GM23248 (cell line): ENCODE measurements at places on chromosomes 7 and 10. TPM values are rescaled to one million over a fixed set of nuclear protein-coding genes. Genes with fewer than 3 reads are reported as not detected.

DNA sequence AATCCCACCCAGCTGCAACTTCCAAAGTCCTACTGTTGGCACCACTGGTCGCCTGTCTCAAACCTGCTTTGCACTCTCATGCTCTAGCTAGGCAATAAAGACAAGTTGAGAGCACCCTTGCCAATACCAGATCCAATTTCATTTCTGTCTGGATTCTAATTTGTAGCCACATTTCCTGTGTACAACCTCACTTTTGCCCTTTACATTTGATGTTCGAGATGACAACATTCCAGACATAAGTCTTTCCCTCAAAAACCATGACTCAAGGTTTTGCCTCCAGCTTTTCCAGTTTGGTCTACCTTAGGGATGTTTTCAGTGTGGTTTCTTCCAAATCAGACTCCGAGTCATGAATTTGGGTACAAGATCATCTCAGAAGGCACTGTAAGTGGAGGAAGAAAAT is 309.0 kb downstream of the GPAM start:
- H3K4me1 ChIP-seq, result no peaks in the 10 kb centered on the region
- H3K27me3 ChIP-seq, result peaks cover 26% of the 10 kb centered on the region

DNA sequence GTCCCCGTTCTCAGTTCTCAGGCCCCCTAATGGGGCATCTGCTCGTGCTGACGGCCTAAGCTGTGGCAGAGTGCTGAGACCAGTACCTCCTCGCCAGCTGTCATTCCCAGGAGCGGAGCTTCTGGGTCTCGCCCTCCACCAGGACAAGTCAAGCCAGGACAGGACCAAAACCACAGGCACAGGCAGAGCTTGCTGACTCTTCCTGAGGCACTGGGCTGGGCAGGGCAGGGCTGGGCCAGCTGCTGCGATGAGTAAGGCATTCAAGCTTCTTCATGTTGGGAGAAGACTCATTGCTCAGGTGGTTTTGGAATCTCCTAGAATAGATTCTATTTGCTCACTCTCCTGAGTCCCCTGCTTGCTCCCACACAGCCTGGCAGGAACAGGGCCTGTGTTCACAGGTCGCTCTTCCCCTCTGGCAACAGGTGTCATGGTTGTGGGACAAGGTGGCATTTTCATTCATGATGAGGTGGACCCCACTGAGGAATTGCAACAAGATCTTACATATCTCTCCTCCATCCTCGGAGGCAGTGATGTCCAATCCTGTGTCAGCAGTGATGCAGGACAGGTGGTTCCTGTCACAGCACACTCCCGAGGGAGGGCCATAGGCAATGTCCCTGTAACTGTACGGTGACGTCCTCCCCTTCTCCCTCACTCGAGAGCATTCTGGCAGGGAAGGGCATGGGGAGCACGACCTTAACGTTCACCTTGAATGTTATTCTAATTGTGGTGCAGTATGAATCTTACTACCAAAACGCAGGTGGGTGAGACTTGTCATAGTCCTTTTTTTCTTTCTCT is 17.0 kb upstream of the SH3PXD2A start:
- no peaks in the 10 kb centered on the region for H3K36me3 ChIP-seq
- H3K4me3 ChIP-seq, result no peak overlapping the region
- no peaks in the 10 kb centered on the region for H3K27me3 ChIP-seq
- no peak overlapping the region for H3K27ac ChIP-seq
- peak; percentile 81 for DNase-seq

DNA sequence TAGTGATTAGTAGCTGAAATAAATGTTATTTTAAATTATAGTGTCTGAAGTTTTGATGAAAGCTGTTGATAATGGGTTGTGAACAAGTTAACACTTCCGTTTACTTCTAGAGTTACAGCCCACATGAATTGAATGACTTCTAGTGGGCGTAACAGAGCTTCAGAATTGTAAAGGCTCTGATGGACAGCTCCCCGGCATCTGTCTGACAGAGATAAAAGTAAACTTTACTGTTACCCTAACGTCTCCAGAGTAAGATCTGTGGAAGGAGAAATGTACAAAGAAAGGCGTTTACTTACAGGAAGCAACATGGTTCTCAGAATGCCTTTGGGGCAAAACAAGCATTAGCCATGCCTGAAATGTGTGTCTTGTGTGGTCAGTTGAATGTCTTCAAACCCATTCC is 124.4 kb downstream of the ADARB2 start:
- no peaks in the 10 kb centered on the region for H3K4me1 ChIP-seq
- no peak for DNase-seq
- no peak overlapping the region for H3K27ac ChIP-seq
- H3K27me3 ChIP-seq, result no peaks in the 10 kb centered on the region

- no peak for DNase-seq
- H3K36me3 ChIP-seq, result no peaks in the 10 kb centered on the region
- no peaks in the 10 kb centered on the region for H3K27me3 ChIP-seq
- no peak overlapping the region for H3K4me3 ChIP-seq
These were observed 49.6 kb downstream of the GRID1 start for GRCh38 chr10:86316990-86317389.

DNA sequence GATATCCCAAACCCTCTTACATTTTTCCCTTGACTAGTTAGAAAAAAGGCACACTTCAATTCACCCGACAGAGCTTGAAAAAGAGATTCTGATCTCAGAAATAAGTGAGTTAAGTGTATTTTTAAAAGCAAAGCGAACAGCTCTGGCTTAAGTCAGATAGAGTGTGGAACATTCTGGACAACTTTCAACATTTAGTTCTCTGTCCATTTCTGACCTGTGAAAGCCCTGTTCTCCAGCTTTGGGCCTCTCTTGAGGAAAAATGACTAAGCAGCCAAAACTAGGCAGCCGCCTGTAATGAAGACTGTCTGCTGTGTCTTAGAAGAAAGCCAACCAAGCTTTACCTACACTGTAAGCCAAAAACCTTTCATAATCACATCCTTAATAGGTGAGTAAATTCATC is 50.5 kb downstream of the CDK6 start:
- peaks cover 14% of the 10 kb centered on the region; the same call in 1 of the 2 replicates for H3K36me3 ChIP-seq
- H3K4me3 ChIP-seq, result peak overlapping the region; percentile 17; the same call in 1 of the 2 replicates
- H3K4me1 ChIP-seq, result peaks cover 34% of the 10 kb centered on the region
- DNase-seq, result peak; percentile 85
- H3K27ac ChIP-seq, result peak overlapping the region; percentile 36
- H3K27me3 ChIP-seq, result no peaks in the 10 kb centered on the region

GRCh38 chr7:37601321-37601720 is 82.2 kb upstream of the GPR141 start:
- no peaks in the 10 kb centered on the region for H3K4me1 ChIP-seq
- no peaks in the 10 kb centered on the region for H3K36me3 ChIP-seq
- H3K27ac ChIP-seq, result no peak overlapping the region
- no peaks in the 10 kb centered on the region for H3K27me3 ChIP-seq
- no peak for DNase-seq

GRCh38 chr7:4769761-4770160 is 5.7 kb upstream of the AP5Z1 start:
- H3K27ac ChIP-seq, result no peak overlapping the region
- DNase-seq, result no peak
- H3K36me3 ChIP-seq, result peaks cover 6% of the 10 kb centered on the region; the same call in 1 of the 2 replicates
- no peaks in the 10 kb centered on the region for H3K27me3 ChIP-seq
- H3K4me1 ChIP-seq, result 0 out of 2 replicates have a peak, but pooled peaks cover 4% of the 10 kb centered on the region

GRCh38 chr7:2181077-2181854 is 51.5 kb downstream of the MAD1L1 start:
- no peaks in the 10 kb centered on the region for H3K27me3 ChIP-seq
- peak; percentile 28 for DNase-seq
- H3K27ac ChIP-seq, result no peak overlapping the region
- H3K36me3 ChIP-seq, result no peaks in the 10 kb centered on the region

DNA sequence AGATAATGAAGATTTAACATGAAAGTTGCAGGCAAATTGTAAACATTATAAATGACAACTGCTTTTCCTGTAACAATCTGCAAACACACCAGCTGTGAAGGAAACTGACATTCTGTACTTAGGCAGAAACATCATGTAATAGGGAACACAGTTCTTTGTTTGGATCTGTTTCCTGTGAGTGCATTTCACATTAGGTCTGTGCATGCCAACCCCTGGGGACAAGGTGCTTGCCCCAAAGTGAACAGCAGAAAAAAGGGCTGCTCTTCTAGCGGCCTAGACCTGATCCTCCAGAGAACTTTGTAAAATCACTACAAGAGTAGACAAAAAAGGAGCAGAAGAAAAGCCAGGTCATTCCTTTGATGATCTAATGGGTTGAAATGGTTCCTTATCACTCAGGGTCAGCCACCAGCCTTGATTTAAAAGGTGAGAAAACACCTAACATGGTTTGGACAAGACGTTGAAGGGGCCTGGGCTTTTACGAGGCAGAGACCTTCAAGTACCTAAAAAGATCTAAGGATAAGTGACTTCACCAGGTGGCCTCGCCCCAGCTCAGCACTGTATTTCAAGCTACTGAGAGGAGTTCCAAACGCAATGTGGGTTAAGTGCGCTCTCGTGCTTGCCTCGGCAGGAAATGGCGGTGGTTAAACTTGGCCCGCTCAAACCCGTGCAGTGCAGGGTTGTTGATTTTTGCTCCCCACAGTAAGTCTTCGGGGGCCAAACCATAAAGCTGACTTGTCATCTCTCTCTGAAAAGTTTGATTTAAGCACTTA is 249.7 kb downstream of the CREB5 start:
- DNase-seq, result no peak
- H3K4me3 ChIP-seq, result no peak overlapping the region
- peaks cover 6% of the 10 kb centered on the region; the same call in 1 of the 2 replicates for H3K4me1 ChIP-seq

GRCh38 chr7:78510580-78511188 is 712.1 kb downstream of the PHTF2 start:
- no peak overlapping the region for H3K4me3 ChIP-seq
- no peaks in the 10 kb centered on the region for H3K4me1 ChIP-seq
- no peaks in the 10 kb centered on the region for H3K27me3 ChIP-seq
- DNase-seq, result peak; percentile 80
- H3K36me3 ChIP-seq, result no peaks in the 10 kb centered on the region
- H3K27ac ChIP-seq, result no peak overlapping the region

GRCh38 chr7:85052056-85052737 is 134.7 kb downstream of the SEMA3D start:
- DNase-seq, result no peak
- no peaks in the 10 kb centered on the region for H3K27me3 ChIP-seq
- H3K4me1 ChIP-seq, result no peaks in the 10 kb centered on the region
- no peak overlapping the region for H3K4me3 ChIP-seq

GRCh38 chr7:50446542-50446960 is 3.6 kb downstream of the FIGNL1 start:
- peaks cover 14% of the 10 kb centered on the region for H3K4me1 ChIP-seq
- 0 out of 2 replicates have a peak, but pooled peaks cover 3% of the 10 kb centered on the region for H3K36me3 ChIP-seq
- peak overlapping the region; percentile 18; the same call in 1 of the 2 replicates for H3K27ac ChIP-seq
- DNase-seq, result peak; percentile 82
- H3K27me3 ChIP-seq, result no peaks in the 10 kb centered on the region

DNA sequence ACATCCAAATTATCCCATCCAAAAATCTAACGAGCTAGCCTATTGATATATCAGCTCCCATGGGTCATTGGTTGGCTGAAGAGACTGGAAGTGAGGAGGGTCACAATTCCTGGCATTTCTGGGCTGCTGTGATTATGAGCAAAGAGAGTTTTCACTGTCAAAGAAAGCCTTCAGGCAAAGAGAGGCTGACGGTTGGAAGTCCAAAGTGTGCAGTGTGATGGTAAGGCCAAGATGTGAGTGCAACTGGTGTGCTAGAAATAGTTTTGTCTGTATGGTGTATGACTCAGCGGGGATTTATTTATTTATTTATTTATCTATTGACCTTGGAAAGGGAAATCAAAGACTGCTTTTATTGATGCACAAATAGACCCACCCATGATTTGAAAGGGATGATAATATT is 75.0 kb downstream of the AASS start:
- no peak for DNase-seq
- no peaks in the 10 kb centered on the region for H3K27me3 ChIP-seq
- no peak overlapping the region for H3K4me3 ChIP-seq
- no peaks in the 10 kb centered on the region for H3K4me1 ChIP-seq
- no peaks in the 10 kb centered on the region for H3K36me3 ChIP-seq

DNA sequence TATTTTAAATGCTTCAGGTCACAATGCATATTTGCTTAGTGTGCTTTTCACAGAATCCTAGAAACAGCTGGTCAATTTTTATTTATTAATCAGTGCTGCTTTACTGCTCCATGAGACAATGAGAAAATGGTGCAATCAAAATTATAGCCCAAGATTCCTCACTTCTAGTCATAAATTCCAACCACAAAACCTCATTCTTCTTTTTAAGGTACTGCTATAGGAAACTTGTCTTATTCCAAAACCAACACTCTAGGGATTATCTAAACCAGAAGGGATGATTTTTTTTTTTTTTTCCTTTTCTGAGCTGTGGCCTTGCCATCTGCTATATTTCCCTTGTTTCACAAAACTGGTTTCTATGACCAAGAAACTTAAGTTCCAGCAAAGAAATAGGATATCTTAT is 64.0 kb upstream of the SEMA3A start:
- no peak overlapping the region for H3K27ac ChIP-seq
- no peaks in the 10 kb centered on the region for H3K36me3 ChIP-seq
- peak; percentile 84 for DNase-seq
- no peak overlapping the region for H3K4me3 ChIP-seq

DNA sequence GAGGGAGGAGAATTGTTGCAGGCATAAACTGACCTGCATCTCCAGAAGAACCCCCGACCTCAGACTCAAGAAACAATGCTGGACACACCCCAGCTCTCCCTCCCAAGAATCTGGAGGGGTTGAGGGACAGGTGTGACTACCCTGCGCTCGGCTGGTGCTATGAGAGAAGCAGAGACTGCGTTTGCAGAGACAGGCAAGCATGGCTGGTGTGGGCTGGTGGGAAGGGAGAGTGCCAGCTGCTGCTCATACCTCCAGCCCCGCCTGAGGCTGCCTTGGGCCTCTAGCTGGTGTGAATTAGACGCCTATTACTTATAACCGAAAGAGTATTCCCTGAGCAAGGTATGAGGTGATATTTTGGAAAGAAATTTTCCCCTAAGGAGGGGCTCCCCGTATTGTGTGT is 48.3 kb upstream of the DDC start:
- no peaks in the 10 kb centered on the region for H3K27me3 ChIP-seq
- H3K4me1 ChIP-seq, result peaks cover 6% of the 10 kb centered on the region
- no peak for DNase-seq
- H3K4me3 ChIP-seq, result no peak overlapping the region
- H3K36me3 ChIP-seq, result peaks cover 32% of the 10 kb centered on the region; the same call in 1 of the 2 replicates

DNA sequence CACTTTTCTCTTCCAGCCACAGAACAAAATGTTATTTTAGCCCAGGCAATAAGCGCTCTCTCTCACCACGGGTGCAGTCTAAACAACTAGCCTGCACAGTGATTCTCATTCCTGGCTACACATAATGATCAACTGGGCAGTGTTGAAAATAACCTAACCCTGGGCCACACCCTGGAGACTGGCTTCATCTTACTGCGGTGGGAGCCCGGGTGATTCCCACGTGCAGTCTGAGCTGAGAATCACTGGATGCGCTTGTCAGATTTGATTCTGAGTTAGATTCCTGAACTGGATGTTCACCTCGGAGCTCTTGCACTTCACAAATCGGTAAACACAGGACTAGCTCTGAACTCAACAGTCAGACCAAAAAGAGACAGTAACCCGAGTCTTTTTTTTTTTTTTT is 14.9 kb downstream of the ZC3HAV1 start:
- peaks cover 4% of the 10 kb centered on the region; the same call in 1 of the 2 replicates for H3K36me3 ChIP-seq
- H3K4me1 ChIP-seq, result peaks cover 10% of the 10 kb centered on the region
- no peaks in the 10 kb centered on the region for H3K27me3 ChIP-seq
- H3K4me3 ChIP-seq, result no peak overlapping the region
- DNase-seq, result peak; percentile 21
- no peak overlapping the region for H3K27ac ChIP-seq

- peak; percentile 90 for DNase-seq
- peaks cover 19% of the 10 kb centered on the region for H3K4me1 ChIP-seq
- peak overlapping the region; percentile 94 for H3K4me3 ChIP-seq
- H3K36me3 ChIP-seq, result no peaks in the 10 kb centered on the region
These were observed 1.8 kb downstream of the FRAT2 start for GRCh38 chr10:97332591-97333350.

- H3K36me3 ChIP-seq, result no peaks in the 10 kb centered on the region
- H3K27ac ChIP-seq, result peak within 1 kb of the TSS; percentile 80
- DNase-seq, result peak; percentile 72
These were observed at the start of gene FBXW4 for GRCh38 chr10:101694674-101695403. FBXW4 (minus strand) TSS chr10:101695170; CDS start chr10:101695105, 65 bp downstream.

The ACBD7 gene
- total RNA-seq, result 0.11 and 0.13 TPM in 2 replicates

The OR6B1 gene
- total RNA-seq, result not detected in 2 replicates

The PLAU gene
- total RNA-seq, result 13.3 and 13.8 TPM in 2 replicates

The POR gene
- total RNA-seq, result 38.2 and 42.7 TPM in 2 replicates

The IGFBP3 gene
- 29,310 and 34,986 TPM in 2 replicates for total RNA-seq
